ENCODE measurements at places on chromosomes 2 and 18.

GRCh38 chr2:171149986-171150693, 10.6 kb downstream of the TLK1 start:
- no peak for DNase-seq

GRCh38 chr2:7324706-7325105, 407.5 kb downstream of the RNF144A start:
- DNase-seq = no peak

GRCh38 chr2:100218552-100218951, 76.2 kb upstream of the AFF3 start:
- no peak for DNase-seq

GRCh38 chr2:120887741-120888231, 152.1 kb downstream of the GLI2 start:
- no peak for DNase-seq
